ENCODE measurements at places on chromosomes 16 and 17. TPM values are rescaled to one million over a fixed set of nuclear protein-coding genes. Genes with fewer than 3 reads are reported as not detected.

GRCh38 chr16:73480381-73480780 lies 432.5 kb upstream of the ZFHX3 start:
- DNase-seq = no peak

DNA sequence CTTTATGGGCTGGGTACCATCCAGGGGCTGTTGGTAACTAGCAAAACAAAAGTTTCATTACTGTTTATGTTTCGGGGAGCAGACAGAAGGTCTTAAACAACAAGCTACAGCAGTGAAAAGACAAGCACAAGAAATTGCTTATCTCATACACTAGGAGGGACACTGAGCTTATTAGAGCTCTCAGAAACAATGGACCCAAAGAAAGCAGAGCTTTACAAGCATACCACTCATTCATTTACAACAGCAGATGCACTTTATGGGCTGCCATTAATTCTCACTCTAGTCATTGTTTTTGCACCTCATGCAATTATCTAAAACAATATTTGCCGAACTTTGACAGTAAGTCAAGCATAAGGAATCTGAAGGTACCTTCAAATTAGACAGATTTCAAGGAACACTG lies 10.0 kb downstream of the KRT16 start:
- DNase-seq = no peak

DNA sequence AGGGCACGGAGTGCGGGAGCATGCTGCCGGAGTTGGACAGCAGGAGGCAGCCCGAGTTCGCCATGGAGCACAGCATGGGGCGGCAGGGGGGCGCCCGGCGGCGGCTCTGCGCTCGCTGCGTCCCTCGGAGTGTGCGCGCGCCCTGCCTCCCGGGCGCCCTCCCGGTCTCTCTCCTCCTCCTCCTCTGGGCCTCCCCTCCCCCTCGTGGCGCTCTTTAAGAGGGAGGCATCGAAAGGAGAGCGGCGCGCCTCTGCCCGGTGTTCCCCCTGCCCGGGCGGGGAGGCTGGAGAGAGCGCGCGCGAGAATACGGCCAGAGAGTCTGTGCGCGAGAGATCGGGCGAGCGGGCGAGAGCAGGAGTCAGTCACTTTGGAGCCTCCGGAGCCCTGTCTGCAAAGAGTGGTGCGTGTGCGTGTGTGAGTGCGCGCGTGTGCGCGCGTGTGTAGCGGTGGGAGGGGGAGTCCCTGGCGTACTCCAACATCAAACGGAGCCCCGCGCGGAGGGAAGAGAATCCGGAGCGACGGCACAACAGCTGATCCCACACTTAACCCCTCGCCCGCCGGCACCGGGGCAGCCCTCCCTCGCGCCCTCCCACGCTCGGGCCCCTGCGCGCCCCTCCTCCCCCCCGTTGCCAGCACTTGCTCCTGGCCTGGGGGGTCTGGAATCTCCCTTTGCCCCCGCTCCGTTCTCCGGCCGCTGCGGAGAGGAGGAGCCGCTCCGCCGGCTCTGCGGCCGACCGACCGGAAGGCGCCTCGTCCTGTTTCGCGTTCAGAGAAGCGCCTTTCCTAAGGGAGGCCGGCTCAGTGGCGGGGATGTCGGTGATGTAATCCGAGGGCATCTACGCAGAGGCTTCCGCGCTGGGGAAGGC lies 108.9 kb downstream of the ENGASE start:
- DNase-seq = no peak

Gene CTRL
- 0.18 TPM for total RNA-seq

Measured in IMR-90 (cell line).